ENCODE measurements at places on chromosomes 12 and 14.
A peak's percentile ranks its signal among the peaks of the same experiment; 100 is the strongest.

- no peak for DNase-seq
Measured at GRCh38 chr12:107564946-107565345, 120.7 kb upstream of the PWP1 start.

DNA sequence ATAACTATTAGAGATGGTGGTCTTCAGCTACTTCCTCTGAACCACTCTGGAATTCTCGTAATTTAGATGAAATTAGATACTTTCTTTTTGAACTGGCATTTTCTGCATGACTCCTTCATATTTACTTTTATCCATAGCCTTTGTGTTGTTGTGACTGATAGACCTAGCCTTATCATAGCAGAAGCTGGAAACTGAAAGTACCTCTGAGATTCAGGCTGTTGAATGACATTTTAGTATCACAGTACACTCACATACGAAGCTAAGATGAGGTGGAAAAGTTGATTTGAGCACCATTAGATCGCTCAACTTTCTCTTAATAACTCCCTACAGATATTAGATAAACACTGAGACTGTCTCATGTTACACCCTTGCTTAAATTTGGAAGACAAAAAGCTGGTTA lies 525.1 kb upstream of the FBXO33 start:
- DNase-seq, result no peak

GRCh38 chr12:905261-906031 lies 44.0 kb downstream of the RAD52 start:
- no peak for DNase-seq

DNA sequence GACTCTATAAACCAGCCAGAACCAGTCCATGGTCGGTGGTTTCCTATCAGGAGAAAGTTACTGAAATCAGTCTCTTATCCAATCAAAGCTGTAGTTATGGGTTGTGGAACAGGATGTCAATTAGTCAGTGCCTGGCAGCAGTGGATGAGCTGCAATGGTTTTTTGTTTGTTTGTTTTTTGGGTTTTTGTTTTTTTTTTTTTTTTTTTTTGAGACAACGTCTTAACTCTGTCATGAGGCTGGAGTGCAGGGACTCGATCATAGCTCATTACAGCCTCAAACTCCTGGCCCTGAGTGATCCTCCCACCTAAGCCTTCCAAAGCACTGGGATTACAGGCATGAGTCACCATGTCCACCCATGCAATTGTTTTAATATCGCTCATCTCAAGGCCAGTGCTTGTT lies 113.3 kb upstream of the CAND1 start:
- no peak for DNase-seq

DNA sequence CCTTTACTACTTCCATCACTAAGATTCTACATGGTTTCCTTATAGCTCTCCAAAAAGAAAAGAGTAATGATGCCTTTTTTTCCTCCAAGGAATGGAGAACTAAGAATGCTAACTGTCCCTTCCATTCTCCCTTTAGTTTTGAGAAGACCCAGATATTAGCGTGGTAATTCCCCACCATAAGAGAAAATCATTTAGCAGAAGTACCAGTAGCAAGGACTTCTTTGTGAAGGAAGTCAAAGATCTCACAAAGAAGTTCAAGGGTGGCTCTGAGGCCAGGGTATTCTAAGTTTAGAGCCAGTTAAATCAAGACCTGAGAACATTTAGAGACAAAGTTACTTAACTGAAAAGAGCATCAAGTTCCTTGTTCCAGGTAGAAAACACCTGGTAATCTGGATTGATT lies 7.3 kb downstream of the USP15 start:
- DNase-seq, result no peak

- peak; percentile 2 for DNase-seq
Measured at GRCh38 chr12:108193917-108194316, 64.8 kb downstream of the WSCD2 start.

DNA sequence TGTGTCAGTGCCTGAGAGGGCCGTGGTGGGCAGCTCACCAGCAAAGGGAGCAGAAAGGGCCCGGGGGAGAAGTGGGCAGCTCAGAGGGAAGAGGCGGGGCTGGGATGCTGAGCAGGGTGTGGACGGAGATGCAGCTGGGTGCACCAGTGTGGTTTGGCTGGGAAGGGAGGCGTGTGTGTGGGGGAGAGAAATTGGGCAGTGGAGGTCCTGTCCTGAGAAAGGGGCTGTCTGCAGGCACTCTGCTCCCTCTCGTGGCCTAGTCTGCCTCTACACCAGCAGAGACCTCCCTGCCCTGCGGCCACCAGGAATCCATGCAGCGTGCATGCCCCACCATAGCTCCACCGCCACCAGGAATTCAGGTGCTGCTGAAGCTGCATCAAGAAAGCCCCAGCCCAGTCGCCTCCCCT lies 6.4 kb downstream of the TMEM121 start:
- peak; percentile 8 for DNase-seq

DNA sequence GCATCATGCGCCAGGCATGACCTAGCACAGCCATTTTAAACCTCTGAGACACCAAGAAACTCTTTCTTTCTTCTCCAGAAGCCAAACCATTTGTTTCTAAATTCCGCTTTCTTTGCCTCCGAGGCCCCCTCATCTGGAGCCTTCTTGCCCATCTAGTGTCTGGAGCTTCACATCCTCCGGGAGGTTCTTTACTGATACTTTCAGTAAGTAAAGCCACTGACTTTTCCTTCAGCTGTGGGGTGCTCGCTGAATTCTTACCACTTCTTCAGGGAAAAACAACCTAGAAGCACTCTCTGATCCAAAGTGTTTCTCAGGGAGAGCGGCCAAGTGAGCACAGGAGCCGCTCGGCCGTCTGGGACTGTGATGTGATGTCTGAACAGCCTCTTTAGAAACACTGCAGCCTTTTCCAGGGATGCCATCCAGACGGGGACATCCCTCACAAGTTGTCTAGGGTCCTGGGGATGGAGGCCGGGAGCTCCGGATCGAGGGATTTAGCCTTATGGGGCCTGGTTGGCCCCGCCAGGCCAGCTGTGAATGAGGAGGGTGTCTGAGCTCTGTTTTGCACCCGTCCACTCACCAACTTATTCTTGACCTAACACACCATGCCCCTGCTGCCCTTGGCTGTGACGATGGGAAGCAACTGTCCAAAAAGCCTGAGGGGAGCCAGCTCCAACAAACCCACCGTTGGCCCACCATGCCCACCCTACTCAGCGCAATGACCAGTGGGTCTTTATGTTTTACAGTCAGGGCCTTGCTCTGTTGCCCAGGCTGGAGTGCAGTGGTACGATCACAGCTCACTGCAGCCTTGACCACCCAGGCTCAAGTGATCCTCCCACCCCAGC lies 160.6 kb downstream of the ZFP36L1 start:
- DNase-seq, result no peak
